Endothelial cell (in vitro differentiated cells): ENCODE measurements at places on chromosomes 5 and 9. TPM values are rescaled to one million over a fixed set of nuclear protein-coding genes. Genes with fewer than 3 reads are reported as not detected.
A peak's percentile ranks its signal among the peaks of the same experiment; 100 is the strongest.

- no peak for DNase-seq
Observed at GRCh38 chr9:133225171-133226011, 16.3 kb upstream of the OBP2B start.

DNA sequence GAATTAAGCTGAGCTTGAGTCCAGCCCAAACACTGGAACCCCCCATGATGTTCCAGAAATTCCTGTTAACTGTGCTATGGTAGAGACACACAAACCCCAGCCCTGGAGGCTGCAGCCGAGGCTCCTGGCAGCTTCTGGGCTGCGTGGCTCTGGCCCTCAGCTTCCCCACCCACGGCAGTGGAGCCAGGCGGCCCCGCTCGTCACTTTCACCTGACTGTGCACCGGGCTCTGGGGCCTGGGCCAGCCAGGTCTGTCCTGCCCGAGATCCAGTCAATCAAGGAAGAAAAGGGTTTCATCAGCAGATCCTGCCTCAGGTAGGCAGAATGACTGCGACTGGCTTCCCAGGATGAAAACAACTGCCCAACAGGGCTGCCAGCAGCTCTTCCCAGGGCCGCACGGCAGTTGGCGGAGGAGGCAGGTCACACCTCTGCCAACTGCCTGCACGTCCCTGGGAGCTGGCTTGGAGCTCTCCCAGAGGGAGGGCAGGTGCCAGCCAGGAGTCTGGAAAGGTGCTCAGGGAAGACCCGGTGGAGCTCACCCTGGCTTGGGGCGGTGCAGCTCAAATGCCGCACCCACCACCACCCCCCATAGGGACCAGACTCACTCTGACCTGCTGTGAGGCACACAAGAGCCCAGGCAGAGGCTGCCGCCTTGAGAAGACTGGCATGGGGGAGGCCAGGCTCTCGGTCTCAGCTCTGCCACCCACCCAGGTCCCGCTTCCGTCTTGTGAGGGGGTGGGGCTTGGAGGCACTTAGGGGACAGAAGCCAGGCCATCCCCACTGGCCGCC lies 20.7 kb downstream of the BRD3 start:
- no peak for DNase-seq

DNA sequence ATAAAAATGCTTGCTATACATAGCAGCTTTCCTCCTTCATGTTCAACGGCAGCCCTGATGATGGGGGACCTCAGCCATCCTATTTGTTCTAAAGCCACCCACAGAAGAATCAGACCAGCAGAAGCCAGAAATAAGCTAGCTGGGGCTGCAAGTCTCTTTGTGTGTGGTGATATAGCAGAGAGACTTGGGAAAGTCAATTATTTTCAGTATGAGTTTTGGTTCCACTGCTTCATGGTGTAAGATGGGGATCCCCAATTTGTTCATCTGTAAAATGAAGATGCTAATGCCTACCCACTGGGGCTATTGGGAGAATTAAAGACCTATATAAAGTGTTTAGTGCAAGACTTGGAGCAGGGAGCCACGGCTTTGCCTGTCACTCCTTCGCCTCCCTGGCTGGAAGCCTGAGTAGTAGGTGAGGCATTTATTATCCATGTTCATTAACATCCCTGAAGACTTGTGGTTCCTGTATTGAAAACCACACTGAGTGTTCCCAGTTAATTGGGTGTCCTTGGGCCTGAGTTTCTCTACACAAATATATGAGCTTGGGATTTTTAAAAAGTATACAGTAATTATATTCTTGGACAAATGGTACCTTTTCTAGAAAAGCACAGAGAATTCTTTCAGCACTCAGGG lies 210.1 kb upstream of the SLC24A2 start:
- DNase-seq = no peak

- no peak for DNase-seq
Observed at GRCh38 chr5:168177831-168178450, 113.5 kb upstream of the WWC1 start.

DNA sequence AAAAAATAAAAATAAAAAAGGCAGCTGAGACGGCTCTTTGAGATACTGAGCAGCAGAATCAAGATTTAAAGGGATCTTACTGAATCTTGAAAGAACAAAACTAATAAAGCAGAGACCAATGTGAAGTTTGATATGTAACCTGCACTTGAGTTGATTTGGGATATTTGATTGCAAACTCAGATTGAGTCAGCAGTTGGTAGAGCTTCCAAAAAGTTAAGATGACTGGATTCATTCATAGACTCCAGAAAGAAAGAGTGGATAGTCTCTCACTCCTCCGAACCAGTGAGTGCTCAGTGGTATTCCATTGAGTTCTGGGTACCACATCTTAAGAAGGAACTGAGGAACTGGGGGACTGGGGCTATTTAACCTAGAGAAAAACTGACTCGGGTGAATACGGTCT lies 52.7 kb upstream of the TESK1 start:
- DNase-seq = no peak

GRCh38 chr5:10565785-10566542 lies 2.1 kb downstream of the ANKRD33B start:
- DNase-seq = no peak

DNA sequence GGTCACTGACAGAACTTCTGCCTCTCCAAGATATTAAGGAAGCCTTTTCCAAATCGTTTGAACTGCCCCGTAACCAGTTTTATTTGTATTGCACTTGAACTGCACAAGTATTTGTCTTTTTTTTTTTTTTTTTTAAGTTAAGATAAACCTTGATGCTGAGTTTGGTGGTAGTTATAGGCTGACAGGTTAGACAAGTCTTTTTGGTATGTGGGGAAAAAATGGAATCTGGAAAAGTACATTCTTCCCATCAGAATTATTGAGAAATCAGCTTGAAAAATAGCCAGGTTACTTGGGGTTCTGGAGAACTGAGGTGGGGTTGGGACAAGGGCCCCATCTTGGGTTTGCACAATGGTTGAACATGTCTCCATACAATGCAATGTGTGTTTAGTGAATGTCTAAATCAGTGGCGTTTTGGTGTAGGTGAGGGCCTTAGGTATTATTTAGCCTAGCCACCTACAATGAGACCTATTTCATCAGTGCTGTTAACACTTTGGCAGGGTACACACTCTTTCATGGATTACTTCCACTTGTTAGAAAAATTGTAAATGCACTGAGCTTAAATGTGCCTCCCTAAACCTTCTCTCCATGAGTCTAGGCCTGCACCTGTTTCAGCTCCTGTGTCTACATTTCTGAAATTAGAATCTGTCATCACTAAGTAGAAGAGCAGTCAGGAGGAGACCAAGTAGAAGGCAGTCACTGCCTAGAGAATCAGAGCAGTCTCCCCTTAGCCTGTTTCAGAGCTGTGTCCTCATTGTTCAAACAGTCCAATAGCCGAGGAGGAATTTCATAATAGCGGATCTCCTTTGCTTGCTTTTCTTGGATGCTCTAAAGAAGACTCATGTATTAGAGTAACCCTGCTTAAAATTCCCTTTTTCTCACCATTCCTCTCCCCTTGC lies 140.0 kb upstream of the HMHB1 start:
- DNase-seq = no peak

GRCh38 chr5:110086658-110087388 lies 397.1 kb downstream of the MAN2A1 start:
- DNase-seq = no peak

DNA sequence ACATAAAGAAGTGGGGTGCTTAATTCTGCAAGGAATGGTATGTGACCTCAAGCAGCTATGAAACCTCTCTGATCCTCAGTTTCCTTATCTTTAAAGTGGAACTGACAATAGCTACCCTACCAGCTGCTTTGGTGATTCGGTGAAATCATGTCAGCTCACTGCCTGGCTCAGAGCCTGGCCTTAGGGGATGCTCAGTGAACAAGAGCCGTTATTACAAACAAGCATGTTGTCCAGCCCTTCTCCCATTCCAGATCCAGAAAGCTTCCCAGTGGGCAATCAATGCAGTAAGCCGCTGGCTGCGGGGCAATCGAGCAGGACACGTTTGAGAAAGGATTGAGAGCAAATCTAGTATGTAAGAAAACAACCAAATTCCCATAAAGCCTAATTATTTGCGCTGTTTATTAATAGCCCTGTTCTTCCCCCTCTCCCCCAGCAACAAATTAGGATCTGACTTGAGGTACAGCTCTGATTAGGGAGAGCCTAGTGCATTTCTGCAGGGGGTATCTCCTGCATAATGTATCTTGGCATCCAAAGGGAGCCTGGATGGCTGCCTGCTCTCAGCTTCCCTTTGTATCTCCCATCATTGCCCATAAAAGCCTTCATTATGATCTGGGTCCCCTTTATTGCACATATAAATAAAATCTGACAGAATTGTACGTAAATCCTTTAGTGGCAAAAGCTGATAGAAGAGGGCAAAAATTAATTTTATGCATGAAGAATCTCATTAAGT lies 371.4 kb downstream of the TMEM232 start:
- no peak for DNase-seq

DNA sequence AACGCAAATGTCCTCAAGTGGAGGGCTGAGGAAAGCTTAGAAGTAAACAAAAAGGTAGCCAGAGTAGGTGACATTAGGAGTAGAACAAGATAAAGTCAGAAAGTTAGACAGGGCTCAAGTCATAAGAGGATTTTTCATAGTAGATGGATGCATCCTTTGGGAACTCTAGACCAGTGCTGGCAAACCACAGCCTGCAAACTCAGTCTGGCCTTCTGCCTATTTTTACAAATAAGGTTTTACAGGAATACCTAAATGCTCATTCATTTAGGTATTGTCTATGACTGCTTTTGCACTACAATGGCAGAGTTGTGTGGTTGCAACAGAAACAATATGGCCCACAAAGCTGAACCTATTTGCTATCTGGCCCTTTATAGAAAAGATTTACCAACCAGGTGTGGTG lies 116.0 kb upstream of the HMHB1 start:
- DNase-seq = no peak

- no peak for DNase-seq
Observed at GRCh38 chr5:120502531-120502930, 38.4 kb downstream of the PRR16 start.

- DNase-seq = peak; percentile 72
Observed at GRCh38 chr9:13033959-13034693, 245.4 kb downstream of the MPDZ start.

GRCh38 chr9:133060417-133060841 lies 1.4 kb upstream of the CEL start:
- no peak for DNase-seq

DNA sequence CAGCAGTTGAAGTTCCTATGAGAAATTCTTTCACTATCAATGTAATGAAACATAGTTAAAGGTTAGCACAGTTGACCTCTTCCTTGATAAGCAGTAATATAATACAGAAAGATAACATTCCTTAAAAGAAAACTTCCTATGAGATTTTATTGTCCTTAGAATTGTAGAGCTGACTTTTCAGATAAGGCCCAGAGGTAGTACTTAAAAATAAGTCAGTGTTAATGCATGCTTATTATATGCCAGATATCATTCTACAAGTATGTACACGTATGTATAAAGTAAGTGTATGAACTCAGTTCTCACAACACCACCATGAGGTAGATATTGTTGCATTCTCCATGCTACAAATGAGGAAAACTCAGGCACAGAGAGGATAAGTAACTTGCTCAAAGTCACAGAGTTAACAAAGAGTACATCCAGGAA lies 15.3 kb downstream of the AP3S1 start:
- no peak for DNase-seq

- no peak for DNase-seq
Observed at GRCh38 chr5:1205255-1206180, 4.1 kb downstream of the SLC6A19 start.

- no peak for DNase-seq
Observed at GRCh38 chr5:108149369-108149768, 232.5 kb downstream of the FBXL17 start.

GRCh38 chr9:33250458-33250995 lies 10.6 kb downstream of the SPINK4 start:
- DNase-seq = no peak

Gene ANGPTL2
- 5.7 TPM for total RNA-seq

Gene OR1Q1
- not detected for total RNA-seq

Gene PCDHAC2
- total RNA-seq = 5.2 TPM

Gene DNAI1
- 0.74 TPM for total RNA-seq

Gene IL4
- total RNA-seq = not detected

Gene DDX4
- total RNA-seq = not detected

Gene TMEM267
- 6.8 TPM for total RNA-seq
